ENCODE measurements at places on chromosomes 2 and 18. TPM values are rescaled to one million over a fixed set of nuclear protein-coding genes. Genes with fewer than 3 reads are reported as not detected.

G6PC2 gene
- total RNA-seq = not detected

OTOS gene
- not detected for total RNA-seq

SOX11 gene
- total RNA-seq = 1.1 TPM

TMEM37 gene
- 4.5 TPM for total RNA-seq

GNLY gene
- total RNA-seq = 3.4 TPM

TMEM169 gene
- total RNA-seq = 0.24 TPM

CXCR4 gene
- 3.1 TPM for total RNA-seq

CENPO gene
- total RNA-seq = 3.0 TPM

DNA sequence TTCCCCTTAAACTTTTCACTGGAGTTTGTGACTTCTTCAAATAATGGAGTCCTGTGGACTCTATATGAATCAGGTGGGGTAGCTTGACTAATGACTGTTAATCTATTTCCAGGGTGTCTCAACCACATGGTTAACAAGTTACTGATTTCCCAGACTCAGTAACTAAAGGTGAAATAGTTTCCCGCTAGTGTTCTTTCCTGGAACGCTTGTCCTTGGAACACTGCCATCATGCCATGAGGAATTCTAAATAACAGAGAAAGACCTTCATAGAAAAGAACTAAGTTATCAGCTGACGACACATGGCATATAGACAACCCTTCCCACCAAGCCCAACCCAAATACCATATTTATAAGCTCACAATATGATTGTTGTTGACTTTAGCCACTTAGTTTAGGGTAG lies 1027.9 kb upstream of the FAM98A start:
- DNase-seq = no peak

DNA sequence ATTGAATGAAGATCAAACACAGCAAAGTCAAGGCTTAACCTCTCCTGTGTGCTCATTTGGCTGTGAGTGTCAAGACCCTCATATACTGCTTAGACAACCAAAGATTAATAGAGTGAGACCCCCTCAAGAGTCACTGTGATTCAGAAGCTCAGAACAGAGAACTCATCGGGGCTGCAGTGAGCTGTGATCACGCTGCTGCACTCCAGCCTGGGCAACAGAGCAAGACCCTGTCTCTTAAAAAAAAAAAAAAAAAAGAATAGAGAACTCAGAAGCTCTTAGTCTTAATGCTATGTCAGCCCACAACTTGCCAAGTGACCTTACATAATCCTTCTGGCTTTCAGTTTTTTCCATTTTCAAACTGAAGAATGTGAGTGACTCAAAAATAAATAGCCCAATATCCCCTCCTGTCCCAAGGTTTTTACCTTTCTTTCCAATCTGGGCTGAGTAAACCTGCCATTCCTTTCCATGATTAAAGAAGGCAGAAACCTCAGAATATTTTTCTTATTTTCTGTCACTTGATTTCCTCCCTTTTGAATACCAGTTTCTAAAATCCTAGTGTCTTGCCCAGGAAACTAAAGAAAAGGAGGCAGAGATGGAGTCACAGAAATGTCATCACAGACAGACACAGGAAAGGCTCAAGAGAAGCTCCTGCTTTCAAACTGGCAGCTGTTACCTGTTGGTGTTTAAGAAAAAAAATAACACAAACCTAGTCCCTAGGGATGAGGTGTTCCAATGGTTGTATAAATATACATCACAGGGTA lies 102.4 kb downstream of the CACNB4 start:
- DNase-seq = no peak

DNA sequence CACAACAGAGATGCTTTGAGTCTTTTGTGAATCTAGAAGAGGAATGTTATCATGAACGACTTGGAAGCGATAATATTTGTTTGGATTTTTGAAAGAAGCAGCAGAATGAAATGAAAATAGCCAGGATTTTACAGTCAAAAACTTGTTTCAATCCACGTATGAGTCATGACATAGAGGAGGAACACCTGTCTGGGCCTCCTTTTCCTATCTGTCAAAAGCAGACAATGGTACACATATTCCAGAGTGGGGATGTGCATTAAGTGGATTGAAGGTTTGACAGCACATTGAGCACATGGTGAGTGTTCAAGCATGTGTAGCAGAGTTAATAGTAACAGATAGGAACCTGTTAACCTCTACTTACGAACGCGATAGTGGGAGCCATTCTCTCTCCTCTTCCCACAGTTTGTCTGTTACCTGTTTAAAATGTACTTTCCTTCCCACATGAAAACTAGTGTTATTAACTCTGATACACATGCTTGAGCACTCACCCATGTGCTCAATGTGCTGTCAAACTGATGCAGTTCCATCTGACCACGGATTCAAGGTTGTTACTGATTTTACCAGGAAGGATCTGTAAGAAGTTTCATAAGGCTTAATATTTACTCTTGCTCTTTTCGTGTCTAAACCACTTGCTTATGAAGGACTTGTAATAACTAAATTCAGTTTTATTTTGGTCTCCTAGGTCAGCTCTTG lies 863.4 kb upstream of the SOX11 start:
- DNase-seq = no peak

DNA sequence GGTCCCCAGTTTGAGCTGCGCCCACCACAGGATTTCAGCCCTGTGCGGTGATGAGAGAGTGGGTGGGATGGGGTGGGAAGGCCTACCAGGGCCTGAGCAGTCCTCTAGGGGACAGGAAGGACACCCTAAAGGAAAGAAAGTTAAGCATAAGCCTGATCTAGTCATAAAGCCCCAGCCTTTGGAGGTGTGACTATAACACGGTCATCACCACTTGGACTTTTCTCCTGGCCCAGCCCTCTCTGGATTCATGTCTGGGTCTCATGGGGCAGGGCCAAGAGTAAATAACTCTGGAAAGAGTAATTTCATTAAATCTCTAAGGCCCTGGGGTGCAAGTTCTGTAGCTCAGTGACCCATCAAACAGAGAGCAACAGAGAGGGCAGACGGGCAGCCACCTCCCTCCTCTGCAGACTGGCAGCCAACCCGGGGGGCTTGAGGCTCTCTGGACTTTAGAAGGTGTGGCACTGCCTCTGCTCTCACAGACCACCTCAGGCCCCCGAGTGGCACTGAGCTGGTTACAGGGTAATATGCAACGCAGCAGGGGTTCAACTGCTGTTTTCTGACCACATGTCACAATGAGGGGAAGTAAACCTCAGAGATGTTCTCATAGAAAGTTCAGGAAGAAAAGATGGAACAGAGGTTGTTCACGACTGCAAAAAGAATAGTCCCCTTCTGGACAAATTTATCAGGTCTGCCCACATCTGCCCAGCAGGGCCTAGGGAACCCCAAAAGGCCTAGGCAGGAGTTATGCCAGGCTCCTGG lies 41.5 kb downstream of the TGFA start:
- no peak for DNase-seq

- peak; percentile 69 for DNase-seq
Measured at GRCh38 chr2:159030674-159031380, 62.4 kb downstream of the TANC1 start.

GRCh38 chr2:31223026-31223425 lies 5.7 kb upstream of the CAPN14 start:
- no peak for DNase-seq

GRCh38 chr2:109000738-109001137 lies 11.7 kb upstream of the EDAR start:
- DNase-seq = no peak

- no peak for DNase-seq
Measured at GRCh38 chr18:26021061-26021754, 69.2 kb downstream of the SS18 start.

DNA sequence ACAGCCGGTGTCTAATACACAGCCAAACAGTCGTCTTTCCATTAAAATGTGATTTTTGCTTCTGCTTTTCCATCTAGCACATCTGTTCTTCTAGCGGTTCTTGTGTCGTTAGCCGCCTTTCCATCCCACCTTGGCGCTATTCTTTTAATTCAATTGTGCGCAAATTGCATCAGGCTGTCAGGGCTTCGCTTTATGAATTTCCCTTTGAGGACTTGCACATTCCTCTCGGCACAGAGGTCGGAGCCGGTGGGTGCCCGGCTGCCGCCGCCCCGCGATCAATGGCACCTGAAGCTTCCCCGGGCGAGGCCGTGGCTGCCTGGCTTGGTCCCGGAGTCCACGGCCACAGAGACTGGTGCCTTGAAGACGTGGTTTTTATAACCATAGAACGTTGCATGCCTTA lies 33.9 kb upstream of the TSPYL6 start:
- DNase-seq = no peak

GRCh38 chr2:158291544-158292180 lies 164.9 kb downstream of the CCDC148 start:
- DNase-seq = no peak

GRCh38 chr2:33598561-33599174 lies 431 bp downstream of the FAM98A start:
- DNase-seq = no peak
